ENCODE measurements at places on chromosomes 1 and 21. TPM values are rescaled to one million over a fixed set of nuclear protein-coding genes. Genes with fewer than 3 reads are reported as not detected.
A peak's percentile ranks its signal among the peaks of the same experiment; 100 is the strongest.

DNA sequence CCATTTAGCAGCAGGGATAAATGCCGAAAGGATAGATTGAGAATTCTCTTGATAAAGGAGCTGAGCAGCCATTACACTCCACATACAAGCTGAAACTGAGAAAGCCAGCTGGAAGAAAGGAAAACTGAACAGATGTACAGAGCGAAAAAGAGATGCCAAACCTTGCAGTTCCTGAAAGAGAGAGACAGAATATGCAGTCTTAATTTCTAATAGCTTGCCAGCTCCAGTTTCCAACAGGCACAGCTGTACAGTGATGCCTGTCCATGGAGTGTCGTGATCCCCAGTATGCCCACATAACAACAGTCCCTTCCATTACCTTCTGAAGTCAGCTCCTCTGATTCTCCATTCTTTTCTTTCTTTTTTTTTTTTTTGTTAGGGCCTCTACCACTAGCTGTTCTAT lies 22.7 kb downstream of the ABL2 start:
- DNase-seq: no peak
- no peak overlapping the region for H3K4me3 ChIP-seq
- no peaks in the 10 kb centered on the region for H3K27me3 ChIP-seq
- peaks cover 15% of the 10 kb centered on the region for H3K4me1 ChIP-seq

ZNF670 gene
- total RNA-seq: 9.7 TPM

A3GALT2 gene
- not detected for total RNA-seq

- H3K4me1 ChIP-seq: no peaks in the 10 kb centered on the region
- DNase-seq: no peak
- H3K27me3 ChIP-seq: no peaks in the 10 kb centered on the region
- no peak overlapping the region for H3K27ac ChIP-seq
- H3K36me3 ChIP-seq: no peaks in the 10 kb centered on the region
- H3K4me3 ChIP-seq: no peak overlapping the region
These were observed 23.0 kb downstream of the RGS1 start for GRCh38 chr1:192598589-192598988.

DNA sequence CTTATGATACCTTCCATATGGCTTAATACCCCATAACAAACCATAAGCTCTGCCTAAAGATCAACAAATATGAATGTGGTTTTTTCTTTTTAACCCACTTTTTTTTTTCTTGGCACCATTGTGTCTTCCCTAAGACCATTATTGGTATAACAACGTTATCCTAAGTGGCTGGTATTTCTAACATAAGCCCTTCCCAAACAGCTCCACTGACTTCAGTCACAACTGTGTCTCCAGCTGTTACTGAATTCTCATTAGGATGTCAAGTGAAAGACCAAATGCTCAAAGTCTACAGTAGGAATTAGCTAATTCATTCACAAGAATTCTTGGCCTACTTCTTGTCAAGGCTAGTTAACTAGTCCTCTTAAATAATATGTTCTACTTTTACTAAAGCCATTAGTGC lies 4.2 kb upstream of the RXRG start:
- H3K4me3 ChIP-seq: no peak overlapping the region
- H3K36me3 ChIP-seq: no peaks in the 10 kb centered on the region
- H3K4me1 ChIP-seq: no peaks in the 10 kb centered on the region
- H3K27me3 ChIP-seq: peaks cover 8% of the 10 kb centered on the region
- H3K27ac ChIP-seq: no peak overlapping the region
- no peak for DNase-seq

DNA sequence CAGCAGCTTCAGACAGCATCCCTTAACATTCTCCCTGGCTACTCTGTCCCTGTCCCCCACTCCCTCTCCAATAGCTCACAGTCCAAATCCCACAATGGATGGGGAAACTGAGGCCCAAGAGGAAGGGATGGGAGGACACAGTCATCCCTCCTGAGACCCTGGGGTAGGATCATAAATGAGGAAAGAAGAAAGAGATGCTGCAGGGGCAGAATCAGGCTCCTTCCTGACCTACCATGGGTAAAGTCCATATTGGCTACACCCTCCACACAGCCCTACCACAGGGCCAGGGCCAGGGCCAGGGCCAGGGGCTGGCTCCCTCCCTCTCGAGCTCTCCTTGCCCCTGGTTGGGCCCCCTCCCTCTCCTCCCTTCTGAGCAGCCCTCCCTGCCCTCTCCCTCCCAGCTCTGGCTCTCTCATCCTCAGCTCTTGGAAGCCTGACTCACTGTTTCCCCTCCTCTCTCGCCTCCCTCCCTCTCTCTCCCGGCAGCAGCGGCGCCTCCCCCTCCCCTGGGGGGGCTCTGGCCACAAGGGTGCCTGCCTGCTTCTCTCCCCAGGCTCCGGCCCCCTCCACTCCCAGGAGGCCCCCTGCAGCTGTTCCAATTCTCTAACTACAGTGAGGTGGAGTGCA lies 4.9 kb downstream of the AHDC1 start:
- H3K4me3 ChIP-seq: no peak overlapping the region
- DNase-seq: no peak
- H3K27me3 ChIP-seq: peaks cover 6% of the 10 kb centered on the region
- H3K4me1 ChIP-seq: peaks cover 34% of the 10 kb centered on the region
- H3K27ac ChIP-seq: no peak overlapping the region
- peaks cover 4% of the 10 kb centered on the region for H3K36me3 ChIP-seq

- H3K27me3 ChIP-seq: peaks cover 1% of the 10 kb centered on the region
- DNase-seq: no peak
- no peak overlapping the region for H3K27ac ChIP-seq
- no peak overlapping the region for H3K4me3 ChIP-seq
These were observed 107.6 kb downstream of the LHX9 start for GRCh38 chr1:198024782-198025181.

DNA sequence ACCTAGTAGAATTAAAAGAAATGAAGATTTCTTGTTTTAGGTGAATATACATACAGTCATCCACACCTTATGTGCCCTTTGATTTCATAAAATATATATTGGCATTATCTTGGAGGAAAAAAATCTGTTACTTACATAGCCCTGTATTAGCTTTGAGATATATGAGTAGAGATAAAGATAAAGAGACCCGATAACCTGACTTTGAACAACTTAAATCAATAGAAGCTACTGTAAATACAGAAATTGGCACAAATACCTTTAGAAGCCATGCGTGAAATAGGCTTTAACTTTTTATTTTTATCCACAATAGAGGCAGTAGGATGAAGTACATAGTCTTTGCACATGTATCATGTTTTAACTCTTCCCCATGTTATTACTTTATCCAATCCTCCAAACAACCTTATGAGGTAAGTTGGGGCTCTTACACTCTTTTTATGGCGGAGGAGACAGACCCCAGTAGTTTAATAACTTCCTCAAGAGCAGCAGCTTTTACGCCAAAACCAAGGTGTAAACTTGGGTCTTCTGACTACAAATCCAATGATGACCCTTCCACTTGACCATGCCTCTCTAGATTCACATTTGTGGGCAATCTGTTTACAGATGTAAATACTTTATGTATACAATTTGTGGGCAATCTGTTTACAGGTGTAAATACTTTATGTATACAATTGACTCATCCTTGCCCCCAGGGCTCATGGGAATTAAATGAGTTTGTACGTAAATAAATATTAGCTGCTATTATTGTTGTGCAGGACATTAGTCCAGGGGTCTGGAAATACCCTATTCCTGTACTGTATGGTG lies 2.1 kb downstream of the CD55 start:
- no peak overlapping the region for H3K4me3 ChIP-seq
- H3K4me1 ChIP-seq: peaks cover 14% of the 10 kb centered on the region
- H3K27ac ChIP-seq: no peak overlapping the region
- peaks cover 3% of the 10 kb centered on the region for H3K36me3 ChIP-seq
- no peak for DNase-seq
- H3K27me3 ChIP-seq: peaks cover 7% of the 10 kb centered on the region

GRCh38 chr1:67801903-67802302 lies 31.4 kb downstream of the GNG12 start:
- H3K4me1 ChIP-seq: peaks cover 9% of the 10 kb centered on the region
- peaks cover 4% of the 10 kb centered on the region for H3K36me3 ChIP-seq
- no peak for DNase-seq
- H3K27ac ChIP-seq: no peak overlapping the region

NHLH1 gene
- total RNA-seq: 1.2 TPM

DNA sequence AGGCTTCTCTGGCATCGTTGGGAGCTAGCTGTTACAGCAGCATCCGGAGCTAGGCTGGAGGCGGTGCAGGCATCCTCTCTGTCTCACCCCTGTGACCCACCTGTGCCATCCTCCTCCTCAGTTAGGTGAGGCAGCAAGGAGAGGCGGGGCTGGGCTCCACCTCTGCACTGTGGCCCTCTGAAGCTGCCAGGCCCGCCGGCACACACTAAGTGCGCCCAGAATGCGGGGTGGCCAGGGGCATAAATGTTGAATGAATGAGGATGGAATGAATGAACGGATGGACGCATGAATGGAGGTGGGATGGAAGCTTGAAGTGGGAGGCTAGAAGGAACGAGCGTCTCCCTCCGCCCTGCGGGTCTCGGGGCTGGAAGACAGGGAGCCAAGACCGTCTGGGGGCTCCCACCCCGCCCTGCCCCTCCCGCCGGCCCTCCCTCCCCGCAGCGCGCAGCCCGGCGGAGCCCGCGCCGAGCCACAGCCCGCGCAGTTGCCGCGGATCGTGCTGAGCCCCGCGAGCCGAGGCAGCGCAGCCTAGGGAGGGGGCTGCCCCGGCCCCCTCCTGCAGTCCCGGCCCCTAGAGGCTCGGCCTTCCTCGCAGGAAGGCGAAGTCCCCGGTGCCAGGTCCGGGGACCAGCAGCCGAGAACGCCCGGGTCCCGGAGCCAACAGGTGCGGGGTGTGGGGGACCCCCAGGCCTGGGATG lies at the start of gene HCRTR1:
Gene HCRTR1, plus strand, starts transcription at position 472 of the 698 bp plus-strand sequence. CDS start 1,504 bp downstream, outside the sequence.
- DNase-seq: no peak
- H3K27ac ChIP-seq: no peak within 1 kb of the TSS
- peaks cover 5% of the 10 kb centered on the region for H3K36me3 ChIP-seq
- H3K4me3 ChIP-seq: peak within 1 kb of the TSS; percentile 90

GRCh38 chr1:6470132-6471085 lies 4.4 kb upstream of the TNFRSF25 start:
- peaks cover 15% of the 10 kb centered on the region for H3K27me3 ChIP-seq
- DNase-seq: no peak
- peaks cover 12% of the 10 kb centered on the region for H3K36me3 ChIP-seq
- no peak overlapping the region for H3K4me3 ChIP-seq

- no peak for DNase-seq
- no peak overlapping the region for H3K4me3 ChIP-seq
- peaks cover 5% of the 10 kb centered on the region for H3K27me3 ChIP-seq
- peaks cover 15% of the 10 kb centered on the region for H3K36me3 ChIP-seq
- H3K4me1 ChIP-seq: peaks cover 31% of the 10 kb centered on the region
These were observed 23.7 kb downstream of the GNB1 start for GRCh38 chr1:1867164-1867563.

- no peak overlapping the region for H3K27ac ChIP-seq
- no peak for DNase-seq
- H3K4me3 ChIP-seq: no peak overlapping the region
- peaks cover 9% of the 10 kb centered on the region for H3K4me1 ChIP-seq
These were observed 12.6 kb downstream of the CDKN2C start for GRCh38 chr1:50982611-50983010.

GRCh38 chr1:33886496-33886895 lies 22.6 kb downstream of the HMGB4 start:
- H3K27me3 ChIP-seq: peaks cover 1% of the 10 kb centered on the region
- H3K36me3 ChIP-seq: no peaks in the 10 kb centered on the region
- DNase-seq: no peak

DNA sequence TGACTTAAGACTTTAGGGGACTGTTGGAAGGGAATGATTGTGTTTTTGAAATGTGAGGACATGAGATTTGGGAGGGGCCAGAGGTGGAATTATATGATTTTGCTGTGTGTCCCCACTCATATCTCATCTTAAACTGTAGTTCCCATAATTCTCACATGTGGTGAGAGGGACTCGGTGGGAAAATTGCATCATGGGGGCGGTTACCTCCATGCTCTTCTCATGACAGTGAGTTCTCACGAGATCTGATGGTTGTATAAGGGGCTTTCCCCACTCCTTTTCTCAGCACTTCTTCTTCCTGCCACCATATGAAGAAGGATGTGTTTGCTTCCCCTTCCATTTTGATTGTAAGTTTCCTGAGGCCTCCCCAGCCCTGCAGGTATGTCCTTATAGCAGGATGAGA lies 35.0 kb upstream of the SCAF4 start:
- peaks cover 2% of the 10 kb centered on the region for H3K27me3 ChIP-seq
- no peaks in the 10 kb centered on the region for H3K4me1 ChIP-seq
- H3K4me3 ChIP-seq: no peak overlapping the region
- no peak overlapping the region for H3K27ac ChIP-seq
- H3K36me3 ChIP-seq: peaks cover 6% of the 10 kb centered on the region

DNA sequence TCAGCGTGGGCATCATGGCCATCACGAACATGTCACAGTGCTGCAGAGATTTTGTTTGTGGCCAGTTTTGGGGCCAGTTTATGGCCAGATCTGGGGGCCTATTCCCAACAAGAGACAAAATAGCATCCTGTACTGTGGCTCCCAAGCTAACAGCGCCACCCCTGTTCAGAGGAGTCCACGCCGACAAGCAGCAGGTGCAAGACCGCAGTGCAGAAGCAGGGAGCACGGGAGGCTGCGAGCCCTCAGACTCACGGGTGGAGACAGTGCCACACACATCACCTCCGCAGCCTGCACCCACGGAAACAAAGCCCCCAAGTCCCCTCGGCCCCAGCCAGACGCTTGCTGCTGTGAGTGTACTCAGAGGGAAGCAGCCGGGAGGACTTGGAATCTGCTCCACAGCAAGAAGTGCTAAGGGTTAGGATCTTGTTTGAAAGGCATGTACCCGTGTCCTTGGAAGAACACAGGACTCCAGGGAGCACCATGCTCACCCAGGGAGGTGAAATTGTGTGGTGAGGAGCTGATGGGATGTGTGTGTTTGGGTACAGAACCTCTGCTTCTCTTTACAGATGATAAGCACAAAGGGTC lies 7.1 kb downstream of the TCP10L start:
- no peak overlapping the region for H3K27ac ChIP-seq
- peaks cover 4% of the 10 kb centered on the region for H3K4me1 ChIP-seq
- peak; percentile 54 for DNase-seq
- H3K4me3 ChIP-seq: no peak overlapping the region
- H3K36me3 ChIP-seq: no peaks in the 10 kb centered on the region
- peaks cover 4% of the 10 kb centered on the region for H3K27me3 ChIP-seq

DNA sequence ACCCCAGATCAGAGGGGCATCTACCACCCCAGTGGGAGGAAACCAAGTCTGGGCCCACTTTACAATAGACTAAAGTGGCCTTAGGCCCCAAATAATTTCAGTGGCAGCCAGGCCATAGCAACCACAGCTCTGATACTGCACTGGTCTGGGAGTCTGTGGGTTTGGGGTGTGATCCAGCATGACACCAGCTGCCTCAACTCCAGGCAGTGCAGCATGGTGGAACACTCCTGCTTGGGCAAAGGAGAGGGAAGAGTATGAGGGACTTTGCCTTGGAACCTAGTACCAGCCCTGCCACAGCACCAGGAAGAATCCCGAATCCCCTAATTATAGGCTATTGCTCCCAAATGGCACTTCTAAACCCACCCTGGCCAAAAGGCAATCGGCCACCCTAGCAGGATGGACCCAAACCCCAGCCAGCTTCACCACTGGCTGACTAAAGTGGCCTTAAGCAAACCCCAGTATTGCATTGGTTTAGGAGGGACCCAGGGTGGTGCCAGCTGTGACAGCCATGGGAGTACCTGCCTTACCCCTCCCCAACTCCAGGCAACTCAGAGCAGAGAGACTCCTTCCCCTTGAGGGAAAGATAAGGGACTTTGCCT lies 47.1 kb downstream of the PACC1 start:
- H3K27me3 ChIP-seq: peaks cover 2% of the 10 kb centered on the region
- H3K4me3 ChIP-seq: no peak overlapping the region
- no peak for DNase-seq

Measured in endothelial cell (in vitro differentiated cells).